Astrocyte (in vitro differentiated cells and primary cell): ENCODE measurements at places on chromosomes 7 and 10.

GRCh38 chr7:112869111-112869774, 79.0 kb upstream of the TMEM168 start:
- no peak for DNase-seq
- no peaks in the 10 kb centered on the region for H3K27me3 ChIP-seq
- no peak overlapping the region for H3K4me3 ChIP-seq
- no peaks in the 10 kb centered on the region for H3K4me1 ChIP-seq

DNA sequence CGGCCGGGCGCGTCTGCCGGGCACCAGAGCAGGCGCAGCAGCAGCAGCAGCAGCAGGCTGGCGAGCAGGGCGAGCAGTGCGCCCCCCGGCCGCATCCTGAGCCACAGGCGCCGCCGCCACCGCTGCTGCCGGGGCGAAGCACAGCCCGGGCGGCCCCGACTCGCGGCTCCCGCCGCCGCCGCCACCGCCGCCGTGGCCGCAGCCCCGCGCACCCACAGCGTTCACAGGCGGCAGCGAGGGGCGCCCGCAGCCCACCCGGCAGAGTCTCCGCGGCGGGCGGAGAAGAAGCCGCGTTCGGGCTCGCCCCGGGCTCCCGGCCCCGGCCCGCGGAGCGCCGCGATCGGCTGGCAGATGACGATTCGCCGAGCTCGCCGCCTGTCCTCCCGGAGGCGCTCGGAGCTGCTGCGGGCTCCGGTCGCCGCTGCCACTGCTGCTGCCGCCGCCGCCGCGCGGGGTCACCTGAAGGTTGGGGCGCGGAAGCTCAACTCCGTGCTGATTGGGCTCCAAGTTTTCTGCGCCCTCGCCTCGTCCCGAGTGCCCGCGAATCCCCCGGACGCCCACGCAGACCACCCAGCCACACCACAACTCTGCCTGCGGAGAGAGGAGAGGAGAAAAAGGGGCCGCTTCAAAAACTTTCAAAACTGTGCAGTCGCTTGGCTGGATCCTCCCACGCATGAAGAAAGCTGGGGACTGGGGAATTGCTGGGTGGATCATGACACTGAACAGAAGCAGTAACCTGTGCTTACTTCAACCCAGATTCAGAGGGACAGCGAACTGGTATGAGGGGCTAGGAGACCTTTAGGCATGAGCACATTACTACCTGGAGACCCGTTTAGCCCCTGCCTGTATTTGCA, at the start of gene ST8SIA6:
Gene ST8SIA6 (minus strand): TSS at position 435 of the 854 bp plus-strand sequence. CDS start 340 bp downstream, at position 95.
- H3K4me3 ChIP-seq = peak within 1 kb of the TSS; percentile 67
- H3K27ac ChIP-seq = no peak within 1 kb of the TSS
- no peaks in the 10 kb centered on the region for H3K4me1 ChIP-seq
- peak; percentile 37 for DNase-seq
- no peaks in the 10 kb centered on the region for H3K27me3 ChIP-seq
- H3K36me3 ChIP-seq = no peaks in the 10 kb centered on the region

- H3K27ac ChIP-seq = no peak overlapping the region
- no peak for DNase-seq
- peaks cover 10% of the 10 kb centered on the region for H3K4me1 ChIP-seq
- no peaks in the 10 kb centered on the region for H3K36me3 ChIP-seq
- no peak overlapping the region for H3K4me3 ChIP-seq
Observed at GRCh38 chr10:122379537-122379936, 5.0 kb downstream of the PLEKHA1 start.

- no peaks in the 10 kb centered on the region for H3K27me3 ChIP-seq
- H3K4me3 ChIP-seq = no peak overlapping the region
- H3K36me3 ChIP-seq = no peaks in the 10 kb centered on the region
- no peak for DNase-seq
- H3K27ac ChIP-seq = no peak overlapping the region
- no peaks in the 10 kb centered on the region for H3K4me1 ChIP-seq
Observed at GRCh38 chr10:15795036-15795792, 65.1 kb downstream of the MINDY3 start.

- H3K36me3 ChIP-seq = no peaks in the 10 kb centered on the region
- no peak overlapping the region for H3K4me3 ChIP-seq
- H3K27me3 ChIP-seq = no peaks in the 10 kb centered on the region
- H3K4me1 ChIP-seq = no peaks in the 10 kb centered on the region
- DNase-seq = no peak
Observed at GRCh38 chr7:121486590-121486989, 90.5 kb upstream of the FAM3C start.

GRCh38 chr10:13399236-13399635, 51.1 kb upstream of the SEPHS1 start:
- no peak overlapping the region for H3K4me3 ChIP-seq
- no peaks in the 10 kb centered on the region for H3K36me3 ChIP-seq
- H3K27me3 ChIP-seq = peaks cover 1% of the 10 kb centered on the region
- DNase-seq = no peak
- no peaks in the 10 kb centered on the region for H3K4me1 ChIP-seq
- no peak overlapping the region for H3K27ac ChIP-seq

GRCh38 chr10:20771051-20771450, 126.1 kb downstream of the NEBL start:
- no peaks in the 10 kb centered on the region for H3K27me3 ChIP-seq
- DNase-seq = no peak
- H3K4me1 ChIP-seq = peaks cover 9% of the 10 kb centered on the region
- H3K4me3 ChIP-seq = no peak overlapping the region
- no peak overlapping the region for H3K27ac ChIP-seq
- no peaks in the 10 kb centered on the region for H3K36me3 ChIP-seq

GRCh38 chr7:128915271-128915819, 4.8 kb upstream of the KCP start:
- no peaks in the 10 kb centered on the region for H3K4me1 ChIP-seq
- no peak overlapping the region for H3K27ac ChIP-seq

GRCh38 chr7:1260244-1260635, 27.6 kb downstream of the UNCX start:
- H3K4me3 ChIP-seq = no peak overlapping the region
- H3K27ac ChIP-seq = no peak overlapping the region
- H3K36me3 ChIP-seq = no peaks in the 10 kb centered on the region

- H3K27ac ChIP-seq = no peak overlapping the region
- DNase-seq = no peak
- no peaks in the 10 kb centered on the region for H3K27me3 ChIP-seq
- H3K4me1 ChIP-seq = no peaks in the 10 kb centered on the region
- no peaks in the 10 kb centered on the region for H3K36me3 ChIP-seq
Observed at GRCh38 chr7:93985101-93985500, 19.1 kb downstream of the BET1 start.

GRCh38 chr7:156160811-156161210, 348.5 kb upstream of the SHH start:
- H3K27me3 ChIP-seq = peaks cover 3% of the 10 kb centered on the region
- H3K36me3 ChIP-seq = no peaks in the 10 kb centered on the region
- DNase-seq = no peak
- H3K27ac ChIP-seq = no peak overlapping the region
- H3K4me1 ChIP-seq = no peaks in the 10 kb centered on the region

GRCh38 chr7:40301486-40302068, 166.8 kb downstream of the SUGCT start:
- peak overlapping the region; percentile 98 for H3K27ac ChIP-seq
- peak; percentile 78 for DNase-seq
- no peaks in the 10 kb centered on the region for H3K36me3 ChIP-seq
- H3K27me3 ChIP-seq = no peaks in the 10 kb centered on the region
- peaks cover 60% of the 10 kb centered on the region for H3K4me1 ChIP-seq

DNA sequence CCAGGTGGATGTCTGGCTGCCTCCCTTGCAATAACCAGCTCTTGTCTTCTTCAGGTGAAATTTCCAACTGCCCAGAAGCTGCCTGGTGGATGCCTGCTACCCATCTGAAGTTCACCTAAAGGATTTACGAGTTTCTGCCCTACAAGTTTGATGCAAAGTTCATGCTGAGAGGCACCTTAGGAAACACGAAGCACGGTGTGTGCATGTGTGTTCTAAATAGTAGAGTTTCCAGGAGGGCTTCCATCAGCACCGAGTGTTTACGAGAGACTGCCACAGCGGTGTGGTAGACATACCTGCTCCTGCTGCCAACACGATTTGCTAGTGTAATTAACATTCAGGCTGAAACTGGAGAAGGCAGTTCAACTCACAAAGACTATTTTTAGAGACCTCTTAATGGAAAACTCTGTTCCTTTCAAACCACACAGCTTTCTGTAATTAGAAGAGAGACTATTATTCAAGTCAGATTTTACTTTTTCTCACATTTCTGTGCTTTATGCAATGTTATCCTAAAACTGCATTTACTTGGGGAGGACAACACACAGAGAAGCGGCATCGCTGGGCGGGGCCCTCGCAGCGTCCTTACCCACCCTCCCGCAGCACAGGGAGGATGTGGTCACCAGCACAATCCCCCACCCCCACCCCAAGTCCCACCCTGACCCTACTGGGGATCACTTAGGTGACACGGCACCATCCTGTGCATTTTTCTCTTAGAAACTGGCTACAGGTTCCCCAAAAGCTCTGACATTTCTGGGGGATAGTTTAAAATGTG, 15.5 kb upstream of the CPXM2 start:
- no peak overlapping the region for H3K27ac ChIP-seq
- no peaks in the 10 kb centered on the region for H3K4me1 ChIP-seq
- no peak for DNase-seq

GRCh38 chr7:19519443-19520021, 189.3 kb downstream of the POLR1F start:
- no peak overlapping the region for H3K27ac ChIP-seq
- peaks cover 15% of the 10 kb centered on the region for H3K4me1 ChIP-seq
- H3K27me3 ChIP-seq = no peaks in the 10 kb centered on the region
- DNase-seq = peak; percentile 70

DNA sequence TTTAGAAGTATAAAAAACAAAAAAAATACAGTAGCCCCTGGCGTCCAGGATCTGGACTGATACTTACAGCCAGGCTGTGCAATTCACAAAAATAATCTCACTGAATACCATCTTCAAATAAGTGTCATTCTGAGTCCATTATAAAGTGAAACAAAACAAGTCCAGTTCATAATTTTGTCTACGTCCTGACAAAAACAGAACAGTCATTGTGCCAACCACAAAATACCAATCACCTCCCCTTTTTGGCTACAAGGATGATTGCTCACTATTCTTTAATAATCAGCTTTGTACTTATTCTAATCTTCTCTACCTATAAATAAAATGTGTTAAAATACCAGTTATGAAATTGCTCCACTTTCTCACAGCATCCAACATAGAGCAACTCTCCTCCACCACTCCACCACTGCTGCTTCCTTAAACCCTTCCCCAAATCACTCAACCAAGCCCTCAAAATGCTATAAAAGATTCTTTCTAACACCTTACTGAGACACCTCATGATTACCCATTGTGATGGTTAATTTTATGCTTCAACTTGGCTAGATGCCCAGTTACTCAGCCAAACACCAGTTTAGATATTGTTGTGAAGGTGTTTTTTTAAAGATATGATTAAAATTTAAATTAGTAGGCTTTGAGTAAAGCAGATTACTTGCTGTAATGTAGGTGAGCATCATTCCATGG, 479.8 kb upstream of the SEMA3A start:
- H3K27ac ChIP-seq = no peak overlapping the region
- peaks cover 3% of the 10 kb centered on the region for H3K4me1 ChIP-seq
- H3K27me3 ChIP-seq = no peaks in the 10 kb centered on the region
- H3K4me3 ChIP-seq = no peak overlapping the region

GRCh38 chr10:127977357-127978009, 70.6 kb downstream of the PTPRE start:
- H3K4me3 ChIP-seq = peak overlapping the region; percentile 15
- no peaks in the 10 kb centered on the region for H3K36me3 ChIP-seq
- H3K27me3 ChIP-seq = no peaks in the 10 kb centered on the region
- H3K27ac ChIP-seq = peak overlapping the region; percentile 75
- peaks cover 27% of the 10 kb centered on the region for H3K4me1 ChIP-seq

DNA sequence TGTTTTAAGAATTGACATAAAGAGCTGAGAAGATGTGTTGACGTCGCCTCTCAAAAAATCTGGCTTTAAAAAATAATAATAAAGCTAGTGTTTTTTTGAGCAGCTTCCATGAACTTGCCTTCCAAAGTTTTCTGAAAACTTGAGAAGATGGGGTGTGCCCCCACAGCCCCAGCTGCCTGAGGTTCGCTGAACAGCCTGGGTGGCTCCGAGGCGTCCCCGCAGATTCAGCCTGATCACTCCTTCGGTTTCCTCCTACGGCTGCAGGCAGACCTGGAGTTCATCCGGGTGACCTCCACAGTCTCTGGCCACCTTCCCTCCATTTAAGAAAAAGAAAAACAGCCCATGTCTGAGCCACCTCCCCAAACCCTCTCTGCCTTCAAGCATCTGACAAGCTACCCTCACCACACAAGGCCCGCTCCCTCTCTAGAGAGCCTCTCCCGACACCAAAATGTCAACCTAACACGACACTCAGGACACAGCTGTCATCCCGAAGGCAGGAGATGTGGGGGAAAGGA, 177.8 kb downstream of the PTPRN2 start:
- H3K27me3 ChIP-seq = no peaks in the 10 kb centered on the region
- H3K36me3 ChIP-seq = no peaks in the 10 kb centered on the region
- no peak for DNase-seq
- no peak overlapping the region for H3K4me3 ChIP-seq

- peak; percentile 8 for DNase-seq
- H3K27ac ChIP-seq = no peak overlapping the region
- no peaks in the 10 kb centered on the region for H3K4me1 ChIP-seq
- no peaks in the 10 kb centered on the region for H3K36me3 ChIP-seq
- H3K4me3 ChIP-seq = no peak overlapping the region
- H3K27me3 ChIP-seq = no peaks in the 10 kb centered on the region
Observed at GRCh38 chr10:20494474-20494873, 402.6 kb downstream of the NEBL start.

GRCh38 chr7:2201128-2201527, 31.6 kb downstream of the MAD1L1 start:
- no peak overlapping the region for H3K4me3 ChIP-seq
- no peaks in the 10 kb centered on the region for H3K36me3 ChIP-seq
- H3K4me1 ChIP-seq = no peaks in the 10 kb centered on the region
- no peaks in the 10 kb centered on the region for H3K27me3 ChIP-seq
- H3K27ac ChIP-seq = no peak overlapping the region
- no peak for DNase-seq

- H3K4me3 ChIP-seq = peak overlapping the region; percentile 13
- DNase-seq = peak; percentile 88
- H3K4me1 ChIP-seq = peaks cover 56% of the 10 kb centered on the region
- H3K36me3 ChIP-seq = peaks cover 10% of the 10 kb centered on the region
- H3K27ac ChIP-seq = peak overlapping the region; percentile 84
Observed at GRCh38 chr7:92765725-92766124, 70.6 kb downstream of the CDK6 start.

DNA sequence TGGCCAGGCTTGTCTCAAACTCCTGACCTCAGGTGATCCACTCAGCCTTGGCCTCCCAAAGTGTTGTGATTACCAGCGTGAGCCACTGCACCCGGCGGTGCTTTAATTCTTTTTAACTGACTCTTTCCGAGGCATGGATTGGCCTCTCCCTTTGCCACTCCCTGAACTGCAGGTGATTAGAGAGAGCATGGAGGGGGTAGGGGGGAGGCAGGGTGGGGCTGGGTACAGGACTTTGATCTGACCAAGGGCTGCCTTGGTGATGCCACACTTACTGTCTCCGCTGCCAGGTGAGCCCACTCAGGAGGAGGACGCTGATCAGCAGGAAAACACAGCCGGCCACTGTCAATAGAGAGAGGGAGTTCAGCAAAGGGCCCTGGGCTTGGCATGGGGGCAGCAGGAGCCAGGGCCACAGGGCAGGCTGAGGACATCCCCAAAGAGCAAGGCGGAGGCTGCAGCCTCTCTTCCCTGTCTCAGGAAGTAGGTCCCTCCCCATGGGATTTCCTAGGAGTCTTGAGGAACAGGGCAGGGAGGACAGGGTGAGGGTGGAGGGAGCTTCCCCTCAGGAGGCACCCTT, 40.5 kb upstream of the IL15RA start:
- H3K27ac ChIP-seq = no peak overlapping the region
- H3K4me1 ChIP-seq = no peaks in the 10 kb centered on the region
- H3K36me3 ChIP-seq = no peaks in the 10 kb centered on the region
- DNase-seq = no peak
- H3K27me3 ChIP-seq = peaks cover 3% of the 10 kb centered on the region

GRCh38 chr10:97072851-97073665, 112.7 kb downstream of the SLIT1 start:
- H3K4me3 ChIP-seq = no peak overlapping the region
- peaks cover 41% of the 10 kb centered on the region for H3K27me3 ChIP-seq
- no peaks in the 10 kb centered on the region for H3K36me3 ChIP-seq
- no peak overlapping the region for H3K27ac ChIP-seq
- no peaks in the 10 kb centered on the region for H3K4me1 ChIP-seq
